ENCODE measurements at places on chromosomes 3 and 15.

DNA sequence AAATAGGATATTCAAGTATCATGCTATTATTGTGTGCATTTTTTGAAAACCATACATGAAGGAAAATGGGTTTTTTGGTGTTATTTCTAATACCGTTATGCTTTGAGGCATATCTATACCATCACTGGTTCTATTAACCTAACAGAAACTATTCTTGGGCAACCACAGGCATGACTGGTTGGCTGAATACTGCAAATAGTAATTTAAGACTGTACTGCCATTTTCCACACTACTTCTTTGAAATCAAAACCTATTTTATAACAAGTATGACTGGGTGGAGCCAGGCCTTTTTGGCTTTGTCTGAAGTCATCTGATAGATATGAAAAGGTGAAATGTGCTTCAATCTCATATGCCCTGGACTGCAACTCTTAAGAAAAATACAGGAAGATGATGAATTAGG lies 115.1 kb downstream of the ULK4 start:
- DNase-seq: no peak

- no peak for DNase-seq
Measured at GRCh38 chr3:87771337-87772192, 287.2 kb downstream of the CGGBP1 start.

DNA sequence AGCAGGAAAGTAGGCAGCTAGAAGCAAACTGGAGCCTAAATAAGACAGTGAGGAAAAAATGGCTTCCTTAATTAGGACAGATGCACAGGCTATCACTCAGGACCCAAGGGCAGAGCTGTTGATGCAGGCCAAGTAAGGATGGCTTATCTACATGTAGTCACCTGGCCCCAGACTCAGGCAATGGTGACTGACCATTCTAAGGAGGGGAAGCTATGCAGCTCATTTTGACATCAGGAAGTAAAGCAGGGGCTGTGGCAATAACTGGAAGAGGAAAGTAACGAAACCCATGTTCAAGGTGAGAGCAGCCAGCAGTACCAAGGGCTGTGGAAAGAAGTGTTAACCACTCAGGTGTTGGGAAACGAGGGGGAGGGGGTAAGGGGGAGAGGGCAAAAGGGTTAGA lies 16.2 kb downstream of the ACAD11 start:
- no peak for DNase-seq

- DNase-seq: no peak
Measured at GRCh38 chr3:44923632-44924456, 49.4 kb downstream of the TGM4 start.

GRCh38 chr3:49924683-49925082 lies 4.9 kb downstream of the MON1A start:
- DNase-seq: no peak

GRCh38 chr3:133188996-133189395 lies 150.8 kb downstream of the TMEM108 start:
- DNase-seq: no peak

GRCh38 chr15:37079726-37080125 lies 20.6 kb downstream of the MEIS2 start:
- DNase-seq: no peak

- no peak for DNase-seq
Measured at GRCh38 chr3:72331076-72331475, 517.2 kb downstream of the SHQ1 start.

GRCh38 chr3:157280354-157280753 lies 120.4 kb upstream of the CCNL1 start:
- no peak for DNase-seq

DNA sequence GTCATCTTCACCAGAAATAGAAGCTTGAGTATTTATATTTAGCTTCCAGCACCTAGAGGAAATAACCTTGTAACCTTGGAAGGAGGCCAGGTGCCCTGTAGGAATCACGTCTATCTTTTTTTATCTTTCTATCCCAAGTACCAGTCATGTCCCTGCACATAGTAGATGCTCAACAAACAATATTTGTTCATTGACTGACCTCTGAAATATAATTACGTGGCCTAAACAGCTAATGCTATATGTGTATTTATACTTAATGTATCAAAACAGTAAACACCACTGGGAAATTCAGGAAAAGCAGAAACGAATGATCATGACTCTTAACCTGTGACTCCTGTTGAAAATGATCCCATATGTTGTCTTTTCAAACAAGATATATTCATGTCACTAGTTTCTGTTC lies 97.9 kb upstream of the ADAMTSL3 start:
- no peak for DNase-seq

DNA sequence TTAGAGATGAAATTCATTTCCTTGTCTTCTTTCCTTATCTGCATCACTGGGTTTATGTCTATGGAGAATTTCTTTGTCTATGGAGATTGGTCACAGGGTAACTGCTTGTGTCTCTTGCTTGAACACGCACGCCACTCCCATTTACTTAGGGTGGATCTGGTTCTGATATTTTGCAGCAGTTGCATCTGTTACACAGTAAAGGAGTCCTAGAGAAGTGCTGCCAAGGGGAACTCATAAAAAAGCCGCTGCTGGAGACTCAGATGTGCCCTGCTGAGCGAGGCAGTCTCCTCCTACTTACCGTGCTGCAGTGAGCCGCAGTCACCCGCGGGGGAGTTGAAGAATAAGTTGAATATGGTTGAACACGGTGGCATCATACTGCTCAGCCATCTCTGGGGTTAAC lies 105.2 kb upstream of the KLHL25 start:
- DNase-seq: peak; percentile 77

DNA sequence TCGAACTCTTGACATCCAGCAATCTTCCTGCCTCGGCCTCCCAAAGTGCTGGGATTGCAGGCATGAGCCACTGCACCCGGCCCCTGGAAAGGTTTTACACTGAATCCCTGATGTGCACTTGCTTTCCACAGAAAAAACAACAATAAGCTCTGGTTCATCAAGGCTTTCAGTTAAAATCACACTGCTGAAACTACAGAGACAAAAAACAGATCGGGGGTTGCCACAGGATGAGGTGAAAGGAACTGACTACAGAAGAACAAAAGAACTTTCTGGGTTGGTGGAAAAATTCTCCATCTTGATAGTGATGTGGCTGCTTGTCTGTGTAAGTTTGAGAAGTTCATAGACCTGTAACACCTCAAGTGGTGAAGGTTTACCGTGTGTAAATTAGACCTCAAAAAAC lies 2.9 kb downstream of the RAB43 start:
- DNase-seq: no peak

DNA sequence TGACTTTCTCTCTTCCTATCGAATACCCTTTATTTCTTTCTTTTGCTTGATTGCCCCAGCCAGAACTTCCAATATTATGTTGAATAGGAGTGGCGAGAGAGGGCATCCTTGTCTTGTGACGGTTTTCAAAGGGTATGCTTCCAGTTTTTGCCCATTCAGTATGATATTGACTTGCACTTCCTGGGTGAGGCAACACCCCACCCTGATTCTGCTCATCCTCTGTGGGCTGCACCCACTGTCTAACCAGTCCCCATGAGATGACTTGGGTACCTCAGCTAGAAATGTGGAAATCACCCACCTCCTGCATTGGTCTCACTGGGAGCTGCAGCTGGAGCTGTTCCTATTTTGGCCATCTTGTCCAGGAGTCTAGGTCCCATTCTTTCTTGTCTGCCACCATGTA lies 44.8 kb upstream of the KCNH8 start:
- no peak for DNase-seq

DNA sequence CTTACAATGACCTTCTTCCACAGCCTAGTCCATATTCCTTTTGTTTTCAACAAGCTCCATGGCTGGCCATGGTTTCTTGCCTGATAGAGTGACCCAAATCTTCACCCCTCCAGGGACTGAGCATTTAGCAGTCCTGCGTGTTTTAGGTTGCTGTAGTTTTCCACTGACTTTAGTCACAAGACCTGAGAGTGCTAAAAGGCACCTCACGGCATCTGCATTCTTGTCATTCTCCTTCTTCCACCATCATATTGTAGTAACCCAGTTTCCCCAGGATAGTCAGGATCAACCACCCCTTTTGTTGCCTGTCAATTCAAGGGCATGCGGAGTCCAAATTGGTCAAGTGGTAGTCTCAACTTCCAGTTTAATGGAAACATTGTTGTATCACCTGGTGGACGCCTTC lies 20.8 kb downstream of the HTR3C start:
- no peak for DNase-seq

All from DMS 273 treated with DMSO at 0.1 percent for 48 hours (cell line).